Memory B cell (primary cell): ENCODE measurements at places on chromosomes 11 and 22.

DNA sequence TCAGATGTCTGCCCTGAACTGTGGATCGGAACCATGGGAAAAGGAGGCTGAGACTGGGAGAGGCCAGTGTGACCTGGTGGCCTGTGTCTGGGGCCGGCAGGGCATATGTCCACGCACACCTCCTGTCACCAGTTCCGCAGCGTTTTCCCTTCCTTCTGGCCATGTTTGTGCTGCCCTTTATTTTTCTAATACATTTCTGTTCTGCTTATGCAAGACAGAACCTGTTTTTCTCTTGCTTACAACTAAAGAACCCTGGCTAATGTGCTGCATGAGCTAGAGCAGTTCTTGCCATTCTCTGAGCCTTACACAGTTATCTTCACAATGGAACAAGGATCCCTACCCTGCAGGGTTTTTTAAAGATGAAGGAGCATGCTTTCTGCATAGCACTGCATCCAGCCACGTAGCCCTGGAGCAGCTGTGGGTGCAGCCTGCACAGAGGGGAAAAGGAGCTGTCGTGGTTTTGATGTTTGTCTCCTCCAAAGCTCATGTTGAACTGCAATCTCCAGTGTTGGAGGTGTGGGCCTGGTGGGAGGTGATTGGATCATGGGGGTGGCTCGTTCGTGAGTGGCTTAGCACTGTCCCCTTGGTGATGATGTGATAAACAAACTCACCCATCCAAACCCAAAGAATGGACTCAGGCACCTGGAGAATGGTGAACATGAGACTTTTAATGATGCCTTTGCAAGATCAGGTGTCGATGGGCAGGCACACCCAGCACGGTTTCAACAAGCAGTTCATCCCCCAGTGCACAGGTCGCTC is 84.8 kb upstream of the SHANK2 start:
- no peak overlapping the region for H3K27ac ChIP-seq
- no peak for DNase-seq
- H3K27me3 ChIP-seq = peaks cover 14% of the 10 kb centered on the region
- H3K4me3 ChIP-seq = no peak overlapping the region

- no peak for DNase-seq
- no peaks in the 10 kb centered on the region for H3K27me3 ChIP-seq
- H3K27ac ChIP-seq = no peak overlapping the region
- H3K36me3 ChIP-seq = no peaks in the 10 kb centered on the region
Measured at GRCh38 chr11:28903716-28904115, 795.5 kb downstream of the METTL15 start.

- H3K4me1 ChIP-seq = no peaks in the 10 kb centered on the region
- no peak for DNase-seq
- H3K4me3 ChIP-seq = no peak overlapping the region
- no peak overlapping the region for H3K27ac ChIP-seq
Measured at GRCh38 chr11:2752204-2752770, 52.5 kb upstream of the KCNQ1OT1 start.

GRCh38 chr11:121929581-121929980 is 186.4 kb downstream of the BLID start:
- no peak for DNase-seq
- H3K4me3 ChIP-seq = no peak overlapping the region
- H3K36me3 ChIP-seq = no peaks in the 10 kb centered on the region
- H3K4me1 ChIP-seq = no peaks in the 10 kb centered on the region

- no peak overlapping the region for H3K27ac ChIP-seq
- no peaks in the 10 kb centered on the region for H3K4me1 ChIP-seq
- H3K4me3 ChIP-seq = no peak overlapping the region
- DNase-seq = no peak
- H3K27me3 ChIP-seq = no peaks in the 10 kb centered on the region
- H3K36me3 ChIP-seq = peaks cover 7% of the 10 kb centered on the region
Measured at GRCh38 chr22:38223289-38223960, 21.6 kb downstream of the MAFF start.

DNA sequence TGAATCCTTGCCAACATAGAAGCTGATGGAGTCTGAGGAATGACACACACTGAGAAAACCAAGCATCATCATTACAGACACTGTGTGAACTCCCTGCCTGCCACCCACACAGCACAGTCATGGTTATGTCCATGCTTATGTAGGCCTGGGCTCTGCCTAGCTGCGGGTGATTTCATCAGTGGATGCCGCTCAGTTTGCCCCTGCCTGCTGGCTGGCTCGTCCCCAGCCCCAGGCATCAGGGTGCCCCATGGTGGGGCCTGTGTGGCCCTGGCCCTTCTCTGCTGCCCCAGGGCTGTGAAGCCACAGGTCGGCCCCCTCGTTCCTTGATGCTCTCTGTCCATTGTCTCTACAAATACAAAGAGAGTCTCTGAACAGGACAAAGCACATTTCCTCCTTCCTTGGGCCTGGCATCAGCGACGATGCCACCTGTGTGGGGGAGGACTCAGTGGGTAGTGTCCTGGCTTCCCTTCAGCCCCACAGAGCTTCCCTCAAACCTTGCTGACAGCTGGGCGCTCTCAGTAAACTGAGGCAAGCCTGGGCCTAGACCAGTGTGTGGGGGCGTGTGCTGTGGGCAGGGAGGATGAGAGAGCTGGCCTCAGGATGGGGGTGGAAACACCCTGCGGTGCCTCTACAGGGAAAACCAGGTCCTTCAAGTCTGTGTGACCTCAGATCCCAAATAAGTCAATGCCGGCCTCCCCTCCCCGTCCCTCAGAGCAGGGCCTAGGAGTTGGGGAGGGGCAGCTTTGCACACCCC is 20.0 kb upstream of the TUB start:
- H3K4me3 ChIP-seq = no peak overlapping the region
- H3K36me3 ChIP-seq = no peaks in the 10 kb centered on the region
- DNase-seq = no peak
- no peak overlapping the region for H3K27ac ChIP-seq
- no peaks in the 10 kb centered on the region for H3K4me1 ChIP-seq

GRCh38 chr11:106998116-106998915 is 20.0 kb downstream of the GUCY1A2 start:
- no peaks in the 10 kb centered on the region for H3K27me3 ChIP-seq
- H3K4me1 ChIP-seq = no peaks in the 10 kb centered on the region
- H3K4me3 ChIP-seq = no peak overlapping the region
- no peak overlapping the region for H3K27ac ChIP-seq

GRCh38 chr22:20571531-20572007 is 64.2 kb downstream of the MED15 start:
- H3K27ac ChIP-seq = no peak overlapping the region
- no peaks in the 10 kb centered on the region for H3K27me3 ChIP-seq
- peaks cover 23% of the 10 kb centered on the region for H3K4me1 ChIP-seq
- peaks cover 26% of the 10 kb centered on the region for H3K36me3 ChIP-seq
- no peak overlapping the region for H3K4me3 ChIP-seq
- peak; percentile 50 for DNase-seq

DNA sequence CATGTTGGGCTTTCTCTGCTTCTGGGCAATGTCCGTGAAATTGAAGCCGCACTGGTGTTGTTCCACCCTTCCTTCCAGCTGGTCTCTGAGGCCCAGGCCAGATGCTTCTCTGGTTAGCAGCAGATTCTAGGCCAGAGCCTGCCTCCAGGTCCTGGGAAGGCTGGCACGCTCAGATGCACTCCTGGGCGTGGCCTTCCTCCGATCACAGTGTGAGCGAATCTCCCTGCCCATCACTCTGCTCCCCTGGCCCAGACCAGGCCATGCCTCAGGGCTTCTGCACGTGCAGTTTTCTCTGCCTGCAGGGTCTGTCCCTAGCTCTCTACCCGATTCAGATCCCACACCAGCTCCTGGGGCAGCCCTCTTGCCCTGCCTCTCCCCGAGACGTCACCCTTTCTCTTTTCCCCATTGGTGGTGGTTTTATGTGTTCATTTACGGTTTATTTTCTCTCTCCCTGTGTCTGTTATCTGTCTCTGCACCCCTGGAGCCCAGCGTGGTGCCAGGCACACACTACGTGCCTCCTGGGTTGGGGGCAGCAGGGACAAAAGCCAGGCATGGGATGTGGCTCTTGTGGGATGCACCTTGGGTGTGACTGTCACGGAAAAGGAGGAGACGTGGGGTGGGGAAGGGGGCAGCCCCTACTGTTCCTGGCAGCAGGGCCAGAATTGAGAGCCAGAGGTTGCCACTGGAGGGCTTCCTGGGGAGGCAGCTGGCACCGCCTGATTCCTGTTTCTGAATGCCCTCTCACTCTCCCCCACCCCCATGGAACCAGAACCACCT is 66.0 kb downstream of the KCNQ1 start:
- no peak overlapping the region for H3K4me3 ChIP-seq
- no peaks in the 10 kb centered on the region for H3K27me3 ChIP-seq
- H3K27ac ChIP-seq = peak overlapping the region; percentile 2
- peaks cover 22% of the 10 kb centered on the region for H3K4me1 ChIP-seq
- H3K36me3 ChIP-seq = peaks cover 2% of the 10 kb centered on the region

- H3K36me3 ChIP-seq = no peaks in the 10 kb centered on the region
- H3K27ac ChIP-seq = no peak overlapping the region
Measured at GRCh38 chr11:89420981-89421380, 70.2 kb downstream of the NOX4 start.

- peaks cover 9% of the 10 kb centered on the region for H3K27me3 ChIP-seq
- no peak overlapping the region for H3K27ac ChIP-seq
- DNase-seq = no peak
- H3K4me1 ChIP-seq = peaks cover 3% of the 10 kb centered on the region
Measured at GRCh38 chr11:118629761-118630661, 22.6 kb downstream of the PHLDB1 start.

DNA sequence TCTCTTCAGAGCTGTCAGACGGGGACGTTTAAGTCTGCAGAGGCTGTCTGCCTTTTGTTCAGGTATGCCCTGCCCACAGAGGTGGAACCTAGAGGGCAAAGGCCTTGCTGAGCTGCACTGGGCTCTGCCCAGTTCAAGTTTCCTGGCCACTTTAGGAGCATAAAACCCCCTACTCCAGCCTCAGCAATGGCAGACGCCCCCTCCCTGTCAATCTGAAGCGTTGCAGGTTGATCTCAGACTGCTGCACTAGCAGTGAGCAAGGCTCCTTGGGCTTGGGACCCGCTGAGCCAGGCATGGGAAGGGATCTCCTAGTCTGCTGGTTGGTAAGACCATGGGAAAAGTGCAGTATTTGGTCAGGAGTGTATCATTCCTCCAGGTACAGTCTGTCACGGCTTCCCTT is 66.6 kb upstream of the TP53I11 start:
- no peak overlapping the region for H3K4me3 ChIP-seq
- no peak for DNase-seq
- peaks cover 8% of the 10 kb centered on the region for H3K4me1 ChIP-seq
- no peak overlapping the region for H3K27ac ChIP-seq
- peaks cover 12% of the 10 kb centered on the region for H3K36me3 ChIP-seq

- H3K27ac ChIP-seq = no peak overlapping the region
- H3K27me3 ChIP-seq = no peaks in the 10 kb centered on the region
- H3K36me3 ChIP-seq = no peaks in the 10 kb centered on the region
- H3K4me3 ChIP-seq = no peak overlapping the region
- H3K4me1 ChIP-seq = peaks cover 9% of the 10 kb centered on the region
- DNase-seq = no peak
Measured at GRCh38 chr11:86205421-86206336, 38.9 kb upstream of the EED start.

DNA sequence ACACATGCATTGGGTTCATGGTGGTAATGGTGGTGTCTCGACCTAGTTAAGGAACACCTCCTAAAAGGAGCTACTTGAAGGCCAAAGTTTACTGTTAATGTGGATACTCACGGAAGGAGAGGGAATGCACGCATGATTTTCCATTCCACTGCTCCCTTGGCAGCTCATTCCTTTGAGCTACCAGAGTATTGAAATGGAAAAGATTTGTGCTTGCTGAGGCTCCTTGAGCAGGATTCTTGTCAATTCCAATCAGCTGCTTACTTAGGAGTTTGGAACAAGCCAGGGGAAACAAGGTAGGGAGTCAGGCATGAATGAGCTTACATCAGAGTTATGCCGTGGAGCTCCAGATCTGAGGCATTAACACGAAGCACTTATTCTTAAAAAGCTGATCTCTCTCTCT is 108.8 kb downstream of the GRIA4 start:
- H3K4me1 ChIP-seq = no peaks in the 10 kb centered on the region
- H3K27ac ChIP-seq = no peak overlapping the region
- no peaks in the 10 kb centered on the region for H3K36me3 ChIP-seq
- no peak for DNase-seq
- H3K4me3 ChIP-seq = no peak overlapping the region
- H3K27me3 ChIP-seq = no peaks in the 10 kb centered on the region

GRCh38 chr11:117557361-117557760 is 229.7 kb downstream of the CEP164 start:
- H3K4me3 ChIP-seq = no peak overlapping the region
- DNase-seq = no peak
- H3K4me1 ChIP-seq = peaks cover 2% of the 10 kb centered on the region

- H3K4me1 ChIP-seq = no peaks in the 10 kb centered on the region
- H3K4me3 ChIP-seq = no peak overlapping the region
- no peaks in the 10 kb centered on the region for H3K36me3 ChIP-seq
Measured at GRCh38 chr22:17475318-17476230, 87.7 kb upstream of the SLC25A18 start.

- peaks cover 30% of the 10 kb centered on the region for H3K36me3 ChIP-seq
- peaks cover 15% of the 10 kb centered on the region for H3K4me1 ChIP-seq
- H3K27me3 ChIP-seq = no peaks in the 10 kb centered on the region
- H3K27ac ChIP-seq = no peak overlapping the region
- DNase-seq = no peak
Measured at GRCh38 chr11:46050003-46050461, 71.2 kb downstream of the PHF21A start.

DNA sequence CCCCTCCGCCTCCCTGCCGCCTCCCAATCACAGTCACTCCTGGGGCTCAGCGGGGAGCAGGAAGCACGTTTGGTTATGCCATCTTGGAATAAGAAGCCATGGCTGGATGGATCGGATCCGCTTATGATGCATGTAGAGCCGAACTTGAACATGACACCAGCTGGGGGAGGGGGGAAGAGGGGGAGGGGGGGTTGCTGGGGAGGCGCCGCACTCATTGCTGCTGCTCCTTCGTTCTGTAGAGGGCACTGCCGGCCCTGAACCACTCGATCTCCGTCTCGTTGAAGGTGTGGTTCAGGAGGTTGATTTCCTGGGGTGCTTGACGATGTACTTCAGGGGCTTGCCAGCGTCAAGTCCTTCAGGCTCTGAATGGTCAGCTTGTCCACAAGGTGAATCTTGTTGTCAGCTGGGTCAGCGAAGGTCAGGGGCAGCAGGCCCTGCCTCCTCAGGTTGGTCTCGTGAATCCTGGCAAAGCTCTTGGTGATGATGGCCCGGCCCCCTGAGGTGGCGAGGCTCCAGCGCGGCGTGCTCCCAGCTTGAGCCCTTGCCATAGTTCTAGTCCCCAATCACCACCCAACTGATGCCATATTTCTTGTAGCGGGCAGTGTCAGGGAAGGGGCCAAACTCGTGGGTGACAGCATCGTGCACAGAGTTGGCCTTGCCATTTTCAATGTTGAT is 476.9 kb upstream of the ISX start:
- H3K4me1 ChIP-seq = no peaks in the 10 kb centered on the region
- no peak overlapping the region for H3K27ac ChIP-seq
- no peaks in the 10 kb centered on the region for H3K36me3 ChIP-seq
- DNase-seq = no peak

- no peaks in the 10 kb centered on the region for H3K27me3 ChIP-seq
- H3K4me3 ChIP-seq = no peak overlapping the region
- H3K27ac ChIP-seq = peak overlapping the region; percentile 87
- no peak for DNase-seq
- peaks cover 41% of the 10 kb centered on the region for H3K4me1 ChIP-seq
Measured at GRCh38 chr11:72951193-72951592, 137.0 kb downstream of the ATG16L2 start.
